CD8-positive, alpha-beta T cell (primary cell): ENCODE measurements at places on chromosomes 1 and 21. TPM values are rescaled to one million over a fixed set of nuclear protein-coding genes. Genes with fewer than 3 reads are reported as not detected.
A peak's percentile ranks its signal among the peaks of the same experiment; 100 is the strongest.

The LCE1D gene
- not detected for total RNA-seq

The SELE gene
- not detected for total RNA-seq

The A3GALT2 gene
- total RNA-seq, result not detected

The RBP7 gene
- total RNA-seq, result not detected

The PKLR gene
- not detected for total RNA-seq

The C1orf105 gene
- total RNA-seq, result not detected

- no peak for DNase-seq
Measured at GRCh38 chr1:11725616-11726015, 10.3 kb upstream of the AGTRAP start.

GRCh38 chr1:93549811-93550210 lies 101.9 kb downstream of the FNBP1L start:
- DNase-seq, result no peak

GRCh38 chr1:66527686-66528085 lies 6.3 kb upstream of the SGIP1 start:
- no peak for DNase-seq

DNA sequence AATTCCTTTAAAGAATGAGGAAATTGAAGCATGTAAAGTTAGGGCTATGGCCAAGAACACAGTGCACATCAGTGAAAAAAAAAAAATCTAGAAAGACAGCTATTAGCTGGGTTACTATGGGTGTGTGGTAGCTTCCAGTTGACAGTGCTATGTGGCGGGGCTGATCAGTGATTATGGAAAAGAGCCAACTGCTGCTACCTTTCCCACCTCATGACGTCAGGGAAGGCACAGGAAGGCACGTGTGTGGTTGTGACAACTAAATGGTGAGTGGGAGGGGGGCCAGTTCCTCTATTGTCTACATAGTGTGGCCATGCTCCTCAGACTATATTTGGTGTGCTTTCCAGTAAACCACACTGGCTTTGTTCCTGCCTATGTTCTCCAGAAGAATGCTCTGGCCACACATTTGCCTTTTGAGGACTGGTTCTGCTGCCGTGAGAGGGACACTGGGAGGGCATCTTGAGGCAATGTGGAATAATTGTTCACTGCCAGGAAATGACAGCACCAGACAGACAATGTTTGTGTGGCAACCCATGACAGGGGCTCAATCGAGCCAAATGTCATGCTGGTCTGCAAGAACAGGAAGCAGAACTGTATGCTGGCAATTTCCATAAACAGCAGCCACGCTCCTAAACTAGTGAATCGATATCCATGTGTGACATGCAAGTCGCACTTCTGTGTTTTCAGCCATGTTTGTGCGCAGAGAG lies 3.0 kb upstream of the SDE2 start:
- peak; percentile 58 for DNase-seq

- no peak for DNase-seq
Measured at GRCh38 chr1:24751833-24752232, 6.6 kb downstream of the CLIC4 start.

DNA sequence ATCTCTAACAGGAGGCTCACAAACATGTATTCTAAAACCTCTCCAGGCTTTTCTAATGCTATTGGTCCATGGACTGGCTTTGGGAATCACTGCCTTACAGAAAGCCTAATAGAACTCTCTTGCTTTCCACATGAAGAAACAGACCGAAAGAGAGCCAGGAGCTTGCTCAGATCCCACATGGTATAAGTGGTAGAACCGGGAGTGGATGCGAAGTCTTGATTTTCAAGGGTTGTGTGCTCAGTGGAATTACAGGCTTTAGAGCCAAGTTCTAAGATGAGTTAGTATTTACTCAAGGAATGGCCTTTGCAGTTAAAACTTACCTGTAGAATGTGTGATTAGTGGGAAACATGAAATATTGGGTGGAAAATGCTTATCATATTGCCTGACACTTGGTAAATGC lies 54.3 kb upstream of the HSD17B7 start:
- no peak for DNase-seq

GRCh38 chr1:15219280-15220023 lies 27.6 kb upstream of the FHAD1 start:
- DNase-seq, result no peak

GRCh38 chr1:57195436-57195941 lies 228.4 kb downstream of the DAB1 start:
- no peak for DNase-seq

DNA sequence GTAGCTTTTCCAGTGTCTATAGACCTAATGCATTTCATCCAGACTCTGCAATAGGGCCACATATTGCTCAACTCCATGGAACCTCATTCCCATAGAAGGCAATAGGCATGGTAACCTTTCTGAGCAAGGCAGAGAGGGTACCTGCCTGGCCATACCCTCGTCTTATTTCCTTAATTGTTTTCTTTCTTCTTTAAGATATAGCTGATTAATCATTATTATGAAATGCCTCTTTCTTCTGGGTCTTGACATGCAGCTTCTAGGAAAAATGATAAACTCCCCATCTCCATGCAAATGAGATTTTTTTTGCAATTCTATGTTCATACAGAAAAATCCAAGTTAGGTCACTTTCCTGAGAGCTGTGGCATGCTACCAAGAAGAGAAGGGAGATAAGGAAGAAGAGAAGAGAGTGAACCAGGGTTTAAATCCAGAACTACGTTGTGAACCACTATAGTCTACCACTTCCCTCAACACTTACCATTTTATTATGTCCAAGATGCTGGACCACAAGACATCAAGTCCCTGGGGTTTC lies 33.0 kb upstream of the IL20 start:
- DNase-seq, result no peak

DNA sequence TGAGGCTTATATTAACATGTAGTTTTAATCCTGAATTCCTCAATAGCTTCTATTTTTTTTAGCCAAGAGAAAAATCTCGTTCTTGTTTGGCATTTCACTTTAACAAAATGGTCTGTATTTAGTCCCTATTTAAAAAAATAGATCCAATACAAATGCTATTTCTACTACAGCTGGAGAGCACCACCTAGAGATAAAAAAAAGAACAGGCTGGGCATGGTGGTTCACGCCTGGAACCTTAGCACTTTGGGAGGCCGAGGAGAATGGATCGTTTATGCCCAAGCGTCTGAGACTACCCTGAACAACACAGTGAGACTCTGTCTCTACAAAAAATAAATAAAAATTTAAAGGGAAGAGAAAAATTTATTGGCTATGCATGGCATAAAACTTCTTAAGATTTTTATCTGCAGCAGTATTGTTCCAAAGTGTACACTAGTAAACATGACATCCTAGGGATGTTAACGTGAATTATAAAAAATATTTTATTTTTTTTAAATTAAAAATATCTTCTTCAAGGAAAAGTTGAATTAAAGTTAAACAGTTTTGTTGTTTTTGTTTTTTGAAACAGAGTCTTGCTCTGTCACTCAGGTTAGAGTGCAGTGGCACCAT lies 4.4 kb downstream of the ST7L start:
- no peak for DNase-seq

DNA sequence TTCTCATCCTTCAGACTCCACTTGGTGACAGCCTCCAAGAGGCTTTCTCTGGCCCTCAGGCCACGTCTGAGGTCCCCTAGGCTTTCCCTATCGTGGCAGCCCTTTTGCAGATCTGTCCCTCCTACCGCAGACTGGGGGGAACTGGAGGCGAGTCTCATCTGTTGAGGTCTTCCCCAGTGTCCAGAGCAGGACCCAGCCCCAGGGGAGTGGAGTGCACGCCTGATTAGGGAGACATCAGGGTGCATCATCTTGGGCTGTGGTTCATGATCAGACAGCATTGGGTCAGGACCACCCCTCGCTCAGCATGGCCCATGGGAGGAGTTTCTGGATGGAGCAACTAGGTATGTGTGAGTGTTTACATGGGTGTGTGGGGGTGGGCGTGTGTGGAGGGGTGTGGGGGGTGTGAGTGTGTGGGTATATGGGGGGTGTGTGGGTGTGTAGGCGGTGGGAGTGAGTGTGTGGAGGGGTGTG lies 8.5 kb upstream of the MATN1 start:
- no peak for DNase-seq

- no peak for DNase-seq
Measured at GRCh38 chr1:16101623-16102022, 28.2 kb upstream of the FAM131C start.

DNA sequence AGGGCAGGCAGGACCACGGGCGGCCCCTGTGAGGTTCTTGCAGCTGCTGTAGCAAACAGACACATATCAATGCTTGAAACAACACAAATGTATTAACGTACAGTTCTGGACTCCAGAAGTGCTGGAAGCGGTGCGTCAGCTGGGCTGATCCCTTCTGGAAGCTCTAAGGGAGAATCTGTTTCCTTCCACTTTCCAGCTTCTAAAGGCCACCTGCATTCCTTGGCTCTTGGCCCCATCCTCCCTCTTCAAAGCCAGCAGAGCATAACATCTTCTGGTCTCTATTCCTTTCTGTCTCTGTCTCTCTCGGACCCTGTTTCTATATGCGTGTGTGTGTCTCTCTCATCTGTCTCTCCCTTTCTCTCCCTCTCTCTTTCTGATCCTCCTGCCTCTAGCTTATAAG lies 102.3 kb downstream of the SPSB1 start:
- no peak for DNase-seq

GRCh38 chr1:109754738-109755137 lies 9.0 kb downstream of the EPS8L3 start:
- DNase-seq, result no peak
